ENCODE measurements at places on chromosomes 4 and X.

GRCh38 chr4:522911-523443 is 24.0 kb downstream of the PIGG start:
- DNase-seq: no peak

GRCh38 chrX:110733166-110733565 is 62.5 kb downstream of the CHRDL1 start:
- no peak for DNase-seq

- DNase-seq: no peak
Observed at GRCh38 chr4:174381440-174381800, 97.7 kb downstream of the CEP44 start.

- no peak for DNase-seq
Observed at GRCh38 chr4:110198435-110199416, at the start of gene ELOVL6. TSS of gene ELOVL6 (minus strand) at chr4:110198615. CDS start at chr4:110198335, 280 bp downstream.

DNA sequence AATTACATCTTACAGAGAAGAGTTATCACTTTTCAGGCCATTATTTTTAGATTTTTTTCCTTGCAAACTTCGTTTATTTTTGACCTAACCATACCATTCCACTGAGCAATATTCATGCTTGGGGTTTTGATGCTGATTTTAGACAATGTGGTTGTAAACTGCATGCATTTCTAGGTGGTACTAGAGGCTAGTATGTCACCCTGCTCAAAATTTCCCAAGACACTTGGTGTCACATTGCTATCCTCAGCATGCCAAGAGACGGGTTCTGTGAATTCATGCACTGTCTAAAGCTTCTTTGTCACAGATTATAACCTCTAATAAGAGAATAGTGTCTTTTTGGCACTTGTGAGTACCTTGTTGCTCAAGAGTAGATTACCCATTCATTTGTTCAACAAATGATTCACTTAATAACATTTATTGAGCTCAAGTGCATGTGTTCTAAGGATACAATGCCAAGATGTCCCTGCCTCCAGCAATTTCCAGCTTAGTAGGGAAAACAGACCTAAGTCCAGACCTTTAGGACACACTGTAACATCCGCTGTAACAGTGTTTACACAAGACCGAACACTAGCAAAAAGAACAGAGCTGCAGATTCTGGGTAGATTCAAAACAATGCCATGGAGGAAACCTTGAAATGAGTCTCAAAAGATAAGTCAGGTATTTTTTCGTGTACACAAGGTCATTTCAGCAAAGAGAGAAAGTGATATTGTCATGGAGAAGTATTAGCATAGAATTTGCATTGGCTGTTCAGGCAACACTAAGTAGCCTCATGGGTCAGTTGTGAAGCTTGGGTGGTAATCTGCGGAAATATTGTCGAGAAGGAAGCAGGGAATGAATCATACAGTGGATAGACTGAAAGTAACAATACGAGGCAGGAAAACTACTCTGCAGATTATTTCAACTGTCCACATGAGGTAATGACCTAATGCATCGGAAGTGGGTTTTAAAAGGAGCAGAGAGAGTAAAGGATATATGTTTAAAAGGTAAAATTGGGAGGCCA is 515.1 kb upstream of the ZFP42 start:
- DNase-seq: peak; percentile 62

DNA sequence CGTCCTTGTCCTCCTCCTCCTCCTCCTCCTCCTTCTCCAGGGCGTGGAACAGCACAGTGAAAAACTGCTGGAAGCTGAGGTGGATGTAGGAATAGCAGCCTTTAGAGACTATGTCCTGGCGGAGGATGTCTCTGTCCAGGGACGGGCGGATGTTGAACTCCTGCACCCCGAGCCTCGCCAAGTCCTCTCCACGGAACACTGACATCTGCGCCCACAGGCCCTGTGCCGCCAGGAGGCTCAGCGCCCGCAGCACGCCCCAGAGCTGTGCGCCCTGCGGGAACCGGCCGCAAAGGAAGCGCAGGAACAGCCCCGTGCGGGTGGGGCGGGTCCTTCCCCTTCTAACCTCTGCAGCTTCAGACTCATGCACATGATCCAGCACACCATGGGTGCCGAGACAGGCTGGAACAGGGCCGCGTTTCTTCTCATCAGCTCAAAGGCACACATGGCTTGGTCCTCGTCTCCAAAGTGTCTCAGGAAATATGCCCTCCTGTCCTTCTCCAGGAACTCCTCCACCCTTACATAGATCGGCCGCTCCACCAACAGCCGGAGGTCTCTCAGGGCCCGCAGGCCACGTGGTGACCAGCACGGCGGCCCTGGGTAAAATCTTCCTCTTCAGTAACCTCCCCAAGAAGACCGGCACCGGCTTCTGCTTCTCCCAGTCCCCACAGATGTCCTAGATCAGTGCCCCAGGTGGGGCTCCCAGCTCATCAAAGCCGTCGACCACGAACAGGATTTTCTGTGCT is 1.2 kb downstream of the NLRP2B start:
- DNase-seq: no peak

GRCh38 chr4:21554066-21554465 is 394.5 kb downstream of the KCNIP4 start:
- DNase-seq: no peak

- DNase-seq: no peak
Observed at GRCh38 chr4:87090305-87090704, 130.1 kb downstream of the KLHL8 start.

- no peak for DNase-seq
Observed at GRCh38 chr4:157204634-157205244, 15.8 kb upstream of the GRIA2 start.

GRCh38 chr4:81030061-81030980 is at the start of gene BMP3:
TSS of gene BMP3 (plus strand) at chr4:81030708. CDS start at chr4:81031285, 577 bp downstream.
- DNase-seq: no peak

- no peak for DNase-seq
Observed at GRCh38 chr4:98887145-98887544, 41.8 kb downstream of the EIF4E start.

- DNase-seq: no peak
Observed at GRCh38 chr4:66606215-66606614, 935.9 kb upstream of the EPHA5 start.

DNA sequence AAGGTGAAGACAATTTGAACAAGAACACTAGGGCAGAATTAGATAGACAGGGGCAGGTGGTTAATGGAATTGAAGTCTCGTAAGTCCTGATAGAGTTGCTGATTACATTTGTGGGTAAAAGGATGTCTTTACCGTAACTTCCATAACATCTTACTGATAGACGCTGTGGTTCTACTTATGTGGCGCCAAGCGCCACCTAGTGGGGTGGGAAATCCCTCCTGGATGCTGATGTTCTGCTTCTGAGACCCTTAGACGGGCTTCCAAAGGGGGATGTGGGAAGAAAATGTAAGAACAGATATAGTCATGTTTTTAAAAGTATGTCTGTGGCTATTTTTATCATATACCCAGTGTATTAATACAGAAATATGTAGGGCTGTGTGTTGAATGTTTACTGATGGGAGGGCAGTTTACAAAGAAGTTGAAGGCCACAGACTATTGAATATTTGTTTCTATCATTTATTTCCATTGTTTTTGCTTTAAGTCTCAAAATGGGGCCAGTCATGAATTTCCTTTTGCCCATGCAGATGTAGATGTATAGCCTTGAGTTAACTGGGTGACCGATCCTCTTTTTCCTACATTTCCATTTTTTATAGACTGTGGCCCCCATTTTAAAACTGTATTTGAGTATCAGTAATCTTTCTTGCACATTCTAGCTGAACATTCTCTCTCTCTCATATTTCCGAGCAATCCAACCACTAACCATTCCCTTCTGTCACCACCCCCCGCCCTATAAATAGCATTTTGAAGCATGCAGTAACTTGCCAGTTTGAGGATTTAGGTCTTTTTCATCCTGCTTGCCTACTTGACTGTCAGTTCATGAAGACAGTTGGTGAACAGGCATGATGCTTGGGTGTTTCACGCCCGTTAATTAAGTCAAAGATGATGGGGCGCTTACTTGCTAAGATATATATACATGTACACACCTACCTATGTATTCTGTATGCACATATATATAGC is 12.1 kb upstream of the TLR8 start:
- DNase-seq: no peak

DNA sequence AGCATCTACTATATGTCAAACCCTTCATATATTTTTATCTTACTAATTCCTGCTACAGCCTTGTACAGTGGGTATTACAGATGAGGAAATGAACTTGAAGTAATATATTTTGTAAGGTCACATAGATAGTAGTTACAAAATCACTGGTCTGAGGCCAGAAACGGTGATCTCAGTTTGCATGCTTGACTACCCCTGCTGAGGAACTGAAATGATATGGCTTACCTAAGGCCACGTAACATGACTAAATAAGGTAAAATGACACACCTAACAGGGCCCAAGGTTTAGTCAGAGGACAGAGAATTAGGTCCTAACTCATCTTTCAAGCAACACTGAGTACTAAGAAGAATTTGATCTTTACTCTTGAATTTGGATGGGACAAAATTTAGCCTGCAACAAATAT is 1.5 kb upstream of the COMMD8 start:
- DNase-seq: no peak

GRCh38 chrX:12722314-12722713 is 68.9 kb upstream of the PRPS2 start:
- no peak for DNase-seq

DNA sequence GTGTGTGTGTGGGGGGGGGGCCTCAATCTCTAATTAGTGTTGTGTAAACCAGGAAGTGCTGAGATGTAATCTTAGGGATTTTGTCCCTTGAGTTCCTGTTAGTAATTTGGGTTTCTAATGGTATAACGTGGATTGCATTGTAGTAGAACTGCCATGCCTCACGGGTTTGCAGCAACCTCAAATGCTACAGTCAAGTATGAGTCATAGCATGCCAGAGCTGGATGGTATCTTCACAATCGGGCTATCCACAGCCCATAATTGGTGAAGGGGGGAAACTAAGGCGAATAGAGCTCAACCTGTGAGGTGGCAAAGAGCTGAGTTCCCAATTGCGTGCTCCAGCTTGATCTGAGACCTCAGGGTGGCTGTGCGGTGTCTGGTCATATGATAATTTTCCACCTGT is 2.2 kb upstream of the FMR1NB start:
- no peak for DNase-seq

DNA sequence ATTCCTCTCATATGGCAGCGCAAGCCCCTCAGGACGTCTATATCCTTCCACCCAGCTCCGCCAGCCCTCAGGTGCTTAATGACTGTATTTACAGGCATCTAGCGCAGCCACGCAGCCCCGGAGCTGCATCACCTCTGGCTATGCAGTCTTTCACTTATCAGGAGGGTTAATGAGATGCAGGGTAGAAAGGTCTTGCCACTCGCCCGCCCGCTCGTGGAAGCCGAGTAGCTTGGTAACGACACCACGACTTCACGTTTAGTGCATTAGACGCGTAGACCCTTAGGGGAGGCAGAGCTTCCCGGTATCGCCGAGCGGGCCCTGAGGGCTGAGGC is 1.5 kb upstream of the SLC16A2 start:
- DNase-seq: no peak

DNA sequence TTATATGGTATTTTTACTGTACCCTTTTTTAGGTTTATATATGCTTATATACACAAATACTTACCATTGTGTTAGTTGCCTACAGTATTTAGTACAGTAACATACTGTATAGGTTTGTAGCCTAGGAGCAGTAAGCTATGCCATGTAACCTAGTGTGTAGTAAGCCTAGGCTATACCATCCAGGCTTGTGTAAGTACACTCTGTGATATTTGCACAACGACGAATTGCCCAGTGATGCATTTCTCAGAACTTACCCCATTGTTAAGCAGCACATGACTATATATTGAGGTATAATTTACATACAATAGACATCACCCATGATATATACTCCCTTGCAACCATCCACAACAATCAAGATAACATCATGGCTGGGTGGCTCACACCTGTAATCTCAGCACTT is 40.1 kb downstream of the STAG2 start:
- DNase-seq: no peak

- no peak for DNase-seq
Observed at GRCh38 chr4:63528256-63528991, 880.8 kb downstream of the TECRL start.

DNA sequence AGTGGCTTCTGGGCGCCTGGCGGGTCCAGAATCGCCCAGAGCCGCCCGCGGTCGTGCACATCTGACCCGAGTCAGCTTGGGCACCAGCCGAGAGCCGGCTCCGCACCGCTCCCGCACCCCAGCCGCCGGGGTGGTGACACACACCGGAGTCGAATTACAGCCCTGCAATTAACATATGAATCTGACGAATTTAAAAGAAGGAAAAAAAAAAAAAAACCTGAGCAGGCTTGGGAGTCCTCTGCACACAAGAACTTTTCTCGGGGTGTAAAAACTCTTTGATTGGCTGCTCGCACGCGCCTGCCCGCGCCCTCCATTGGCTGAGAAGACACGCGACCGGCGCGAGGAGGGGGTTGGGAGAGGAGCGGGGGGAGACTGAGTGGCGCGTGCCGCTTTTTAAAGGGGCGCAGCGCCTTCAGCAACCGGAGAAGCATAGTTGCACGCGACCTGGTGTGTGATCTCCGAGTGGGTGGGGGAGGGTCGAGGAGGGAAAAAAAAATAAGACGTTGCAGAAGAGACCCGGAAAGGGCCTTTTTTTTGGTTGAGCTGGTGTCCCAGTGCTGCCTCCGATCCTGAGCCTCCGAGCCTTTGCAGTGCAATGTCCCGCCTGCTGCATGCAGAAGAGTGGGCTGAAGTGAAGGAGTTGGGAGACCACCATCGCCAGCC is at the start of gene ATOH1:
Gene ATOH1 (plus strand): TSS at position 422 of the 663 bp plus-strand sequence. CDS start 174 bp downstream, at position 596.
- no peak for DNase-seq

DNA sequence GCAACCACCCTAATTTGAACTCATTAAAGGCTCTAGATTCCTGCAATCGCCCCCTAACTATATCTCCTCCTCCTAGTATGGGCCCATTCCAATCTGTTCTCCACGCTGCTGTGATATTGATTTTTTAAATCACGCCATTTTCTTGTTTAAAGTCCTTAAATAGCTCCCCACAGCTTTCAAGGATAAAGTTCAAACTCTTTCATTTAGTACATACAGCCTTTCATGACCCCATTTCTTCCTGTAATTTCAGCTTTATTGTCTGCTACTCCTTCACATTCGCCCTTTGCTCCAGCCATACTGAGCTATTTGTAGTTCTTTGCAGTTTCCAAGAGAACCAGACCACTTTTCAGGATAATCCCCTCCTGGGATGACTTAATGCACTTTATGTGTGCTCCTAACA is 118.5 kb downstream of the GC start:
- no peak for DNase-seq

DNA sequence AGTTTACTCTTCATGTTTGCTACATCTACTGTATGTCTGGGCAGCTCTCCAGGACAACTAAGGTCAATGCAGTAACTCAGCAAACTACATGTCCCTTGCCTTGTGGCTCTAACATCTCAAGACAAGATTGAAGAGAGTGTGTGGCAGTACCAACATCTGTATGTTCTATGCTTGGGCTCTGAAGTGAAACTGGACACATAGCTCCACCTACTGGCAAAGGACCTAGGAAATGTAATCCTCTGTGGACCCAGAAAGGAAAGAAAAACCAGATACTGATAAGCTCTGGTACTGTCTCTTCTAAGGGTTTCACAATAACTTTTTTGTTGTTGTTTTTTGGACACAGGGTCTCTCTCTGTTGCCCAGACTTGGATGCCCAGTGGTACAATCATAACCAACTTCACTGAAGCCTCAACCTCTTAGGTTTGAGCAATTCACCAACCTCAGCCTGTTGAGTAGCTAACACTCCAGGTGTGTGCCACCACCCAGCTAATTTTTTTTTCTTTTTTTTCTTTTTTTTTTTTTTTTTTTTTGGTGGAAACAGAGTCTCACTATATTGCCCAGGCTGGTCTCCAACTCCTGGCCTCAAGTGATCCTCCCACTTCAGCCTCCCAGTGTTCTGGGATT is 64.1 kb downstream of the QDPR start:
- DNase-seq: peak; percentile 43

Data from non-pigmented ciliary epithelial cell (primary cell).